ENCODE measurements at places on chromosomes 7 and 10.

DNA sequence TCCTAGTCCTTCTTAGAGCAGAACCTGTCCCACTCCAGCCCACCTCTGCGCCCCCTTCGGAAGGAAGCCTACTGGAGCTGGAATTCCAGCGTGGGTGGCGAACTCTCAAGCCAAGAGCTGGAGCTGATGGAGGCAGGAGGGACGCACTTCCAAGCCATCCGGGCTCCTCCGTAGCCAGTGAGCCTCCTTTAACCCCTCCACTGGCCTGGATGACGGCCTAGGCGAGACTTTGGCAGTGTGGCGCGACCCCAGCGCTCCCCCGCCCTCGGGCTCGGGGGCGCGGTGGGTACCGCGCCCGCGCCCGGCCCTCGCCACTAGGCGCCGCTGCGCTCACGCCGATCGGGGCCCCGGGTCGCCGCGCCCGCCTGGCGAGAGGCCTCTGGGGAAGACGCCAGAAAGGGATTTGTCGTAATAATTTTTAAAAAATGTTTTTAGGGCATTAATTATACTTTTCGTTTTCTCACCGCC is 5.1 kb upstream of the EMX2 start:
- DNase-seq = no peak

GRCh38 chr7:65731562-65732035 is 141.3 kb upstream of the VKORC1L1 start:
- no peak for DNase-seq

GRCh38 chr10:35452847-35453246 is 116.5 kb downstream of the CCNY start:
- no peak for DNase-seq

DNA sequence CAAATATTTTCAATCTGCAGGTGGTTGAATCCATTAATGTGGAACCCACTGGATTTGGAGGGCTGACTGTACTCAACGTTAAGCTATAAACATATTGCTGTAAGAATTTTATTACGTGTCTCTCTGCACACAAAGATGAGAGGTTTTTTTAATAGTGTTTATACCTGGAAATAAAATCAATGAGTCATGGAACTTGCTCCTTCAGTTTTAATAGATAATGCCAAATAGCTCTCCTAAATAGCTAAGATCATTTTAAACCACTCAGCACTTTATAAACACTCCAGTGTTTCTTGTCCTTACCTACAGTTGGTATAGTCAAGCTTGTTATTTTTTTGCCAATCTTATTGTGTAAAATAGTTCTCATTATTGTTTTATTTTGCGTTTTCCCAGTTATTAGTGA is 455.6 kb upstream of the FZD8 start:
- DNase-seq = no peak

DNA sequence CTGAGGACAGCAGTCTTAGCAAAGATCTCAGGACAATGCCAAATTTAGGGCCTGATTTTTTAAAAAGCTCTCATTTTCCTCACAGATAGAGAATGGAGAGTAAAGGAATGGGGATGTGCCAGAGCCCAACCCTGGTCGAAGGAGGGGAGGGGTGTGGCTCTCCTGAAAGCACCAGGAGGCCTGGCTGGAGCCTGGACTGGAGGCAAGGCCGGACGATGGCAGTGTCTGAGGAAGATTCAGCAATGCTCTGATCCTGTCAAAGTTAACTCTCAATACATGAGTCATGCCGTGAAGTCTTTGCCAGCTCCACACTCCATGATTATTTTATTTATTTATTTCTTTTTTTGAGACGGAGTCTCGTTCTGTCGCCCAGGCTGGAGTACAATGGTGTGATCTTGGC is 108.3 kb downstream of the UPF2 start:
- DNase-seq = no peak

- DNase-seq = no peak
Measured at GRCh38 chr10:64546073-64546472, 1024.9 kb downstream of the REEP3 start.

GRCh38 chr10:9081961-9082360 is 1027.5 kb downstream of the GATA3 start:
- DNase-seq = no peak
